ENCODE measurements at places on chromosomes 1 and 21.

DNA sequence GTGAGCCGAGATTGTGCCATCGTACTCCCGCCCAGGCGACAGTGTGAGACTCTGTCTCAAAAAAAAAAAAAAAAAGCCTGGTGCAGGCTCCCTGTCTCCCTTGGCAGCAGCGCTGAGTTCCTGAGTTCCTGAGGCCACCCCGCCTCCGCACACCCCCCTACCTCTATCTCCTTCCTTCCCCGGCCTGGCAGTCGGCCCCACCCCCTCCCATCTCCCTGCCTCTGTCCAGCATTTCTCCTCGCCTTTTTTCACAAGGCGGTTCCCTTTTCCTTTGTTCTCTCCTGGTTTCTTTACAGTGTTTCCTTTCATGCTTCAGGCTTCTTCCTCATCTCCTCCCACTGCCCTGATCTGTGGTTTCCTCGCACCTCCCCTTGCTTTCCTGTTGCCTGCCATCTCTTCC, 2.7 kb downstream of the RORC start:
- DNase-seq = no peak

- DNase-seq = no peak
Observed at GRCh38 chr1:10561955-10562354, 87.2 kb downstream of the PEX14 start.

GRCh38 chr1:6181347-6181770, 1.2 kb upstream of the CHD5 start:
- DNase-seq = no peak

DNA sequence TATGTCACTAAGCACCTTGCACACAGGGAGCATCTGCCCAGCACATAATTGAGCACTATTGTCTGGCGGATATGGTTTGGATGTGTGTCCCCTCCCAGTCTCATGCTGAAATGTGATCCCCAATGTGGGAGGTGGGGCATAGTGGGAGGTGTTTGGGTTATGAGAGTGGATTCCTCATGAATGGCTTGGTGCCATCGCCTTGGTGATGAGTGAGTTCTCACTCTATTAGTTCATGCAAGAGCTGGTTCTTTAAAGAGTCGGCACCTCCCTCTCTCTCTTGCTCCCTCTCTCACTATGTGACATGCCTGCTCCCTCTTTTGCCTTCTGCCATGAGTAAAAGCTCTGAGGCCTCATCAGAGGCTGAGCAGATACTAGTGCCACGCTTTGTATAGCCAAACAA, 9.5 kb downstream of the CTSK start:
- no peak for DNase-seq

DNA sequence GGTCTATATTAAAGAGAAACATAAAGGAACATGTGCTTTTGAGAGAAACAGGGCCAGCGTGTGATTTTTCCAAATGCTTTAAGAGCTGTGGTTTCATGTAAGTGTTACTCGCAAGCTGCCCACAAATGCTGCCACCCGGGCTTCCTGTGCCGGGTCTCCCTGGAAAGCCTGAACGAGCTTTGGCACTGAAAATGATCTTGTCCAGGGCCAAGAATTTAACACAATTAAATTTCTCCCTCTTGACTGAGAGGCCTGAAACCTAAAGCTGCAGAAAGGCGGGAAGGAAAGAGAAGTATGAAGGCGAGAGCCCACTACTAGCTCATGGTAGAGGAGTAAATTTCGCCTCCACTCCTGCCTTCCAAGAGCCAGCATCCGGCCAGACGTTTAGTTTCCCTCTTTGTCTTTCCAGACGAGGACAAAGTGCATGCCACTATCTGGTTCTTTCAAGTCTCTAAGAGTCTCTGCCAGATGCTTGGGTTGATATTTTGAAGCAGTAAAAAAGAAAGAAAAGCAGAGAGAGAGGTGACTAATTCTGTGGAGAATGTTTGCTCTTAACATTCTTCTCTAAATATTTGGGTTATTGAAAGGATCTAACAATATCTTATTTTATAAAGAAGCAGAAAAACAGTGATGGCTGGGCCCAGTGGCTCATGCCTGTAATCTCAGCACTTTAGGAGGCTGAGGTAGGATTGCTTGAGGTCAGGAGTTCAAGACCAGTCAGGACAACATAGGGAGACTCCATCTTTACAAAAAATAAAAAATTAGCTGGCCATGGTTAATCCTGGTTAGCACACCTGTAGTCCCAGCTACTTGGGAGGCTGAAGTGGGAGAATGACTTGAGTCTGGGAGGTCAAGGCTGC, 100.0 kb upstream of the HNRNPU start:
- DNase-seq = peak; percentile 26

DNA sequence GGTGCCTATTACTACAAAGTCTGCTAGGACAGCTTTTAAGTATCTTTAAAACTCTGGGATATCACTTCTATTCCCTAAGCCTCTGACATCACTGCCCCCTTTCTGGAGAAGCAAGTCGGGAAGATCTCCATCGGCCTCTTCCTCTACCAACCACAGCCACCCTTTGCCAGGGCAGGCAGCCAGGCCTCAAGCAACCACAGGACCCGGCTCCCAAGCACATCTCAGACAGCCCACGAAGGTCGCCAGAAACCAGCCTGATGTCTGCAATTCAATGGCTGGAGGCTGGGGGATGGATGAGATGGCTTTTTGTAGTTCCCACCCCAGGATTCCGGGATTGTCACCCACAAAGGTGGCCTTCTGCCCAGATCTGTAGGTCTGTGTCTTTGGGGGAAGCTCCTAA, 70.7 kb downstream of the LGR6 start:
- no peak for DNase-seq

- no peak for DNase-seq
Observed at GRCh38 chr1:108601708-108602410, 42.0 kb downstream of the EEIG2 start.

DNA sequence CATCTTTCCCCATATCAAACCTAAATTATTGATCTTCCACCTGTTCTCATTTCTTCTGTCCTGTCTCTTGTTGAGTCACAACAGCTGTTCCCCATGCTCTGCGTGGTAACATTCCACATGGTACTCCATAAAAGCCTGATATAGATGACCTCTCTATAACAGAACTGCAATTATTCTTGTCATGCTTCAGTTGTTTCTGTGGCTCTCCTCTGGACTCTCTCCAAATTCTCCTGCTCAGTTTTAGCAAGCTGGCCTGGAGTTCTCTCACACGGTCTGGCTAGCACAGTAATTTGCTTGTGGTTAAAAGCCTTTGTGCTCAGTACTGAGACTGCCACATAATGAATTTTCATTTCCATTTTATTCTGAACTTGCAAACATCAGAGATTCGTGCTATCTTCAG, 10.6 kb upstream of the LRRC39 start:
- DNase-seq = peak; percentile 5

- no peak for DNase-seq
Observed at GRCh38 chr21:38621132-38621531, 122.9 kb upstream of the ERG start.

DNA sequence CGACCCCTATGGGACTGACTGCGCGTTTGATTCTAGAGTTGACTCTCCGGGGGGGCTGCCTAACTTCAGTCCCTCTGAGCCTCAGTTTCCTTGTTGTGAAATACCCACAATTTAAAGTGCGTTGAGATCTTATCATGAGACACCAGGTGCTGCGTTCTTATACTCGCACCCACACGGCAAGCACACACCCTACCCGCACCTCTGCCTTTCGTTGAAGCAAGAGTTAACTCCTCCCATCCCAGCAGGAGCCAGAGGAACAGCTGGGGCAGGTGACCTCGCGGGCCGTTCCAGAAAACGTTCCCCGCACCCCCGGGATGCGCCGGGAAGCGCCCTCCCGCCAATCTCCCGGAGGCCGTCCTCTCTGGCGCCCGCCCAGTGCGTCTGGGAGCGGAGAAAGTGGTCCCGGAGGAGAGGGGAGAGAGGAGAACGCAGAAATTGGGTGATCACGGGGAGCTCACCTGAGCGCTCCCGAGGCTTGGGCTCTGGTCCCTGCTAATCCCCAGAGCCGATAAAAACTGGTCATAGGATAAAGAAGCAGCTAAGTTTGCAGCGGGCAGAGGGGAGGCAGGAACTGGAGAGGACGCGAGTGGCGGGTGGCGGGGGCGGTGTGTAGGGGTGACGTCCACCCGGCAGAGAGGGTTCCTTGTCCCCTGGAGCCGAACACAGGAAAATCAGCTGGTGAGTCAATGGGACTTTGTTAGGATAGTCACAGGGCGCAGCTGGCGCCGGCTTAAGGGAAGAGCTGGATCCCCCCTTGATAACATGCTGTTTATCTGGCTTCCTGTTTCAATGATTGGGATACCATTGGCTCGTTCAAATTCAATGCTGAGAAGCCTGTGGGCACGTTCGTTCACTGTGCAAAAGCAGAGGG, 869 bp downstream of the NAV1 start:
- DNase-seq = no peak

DNA sequence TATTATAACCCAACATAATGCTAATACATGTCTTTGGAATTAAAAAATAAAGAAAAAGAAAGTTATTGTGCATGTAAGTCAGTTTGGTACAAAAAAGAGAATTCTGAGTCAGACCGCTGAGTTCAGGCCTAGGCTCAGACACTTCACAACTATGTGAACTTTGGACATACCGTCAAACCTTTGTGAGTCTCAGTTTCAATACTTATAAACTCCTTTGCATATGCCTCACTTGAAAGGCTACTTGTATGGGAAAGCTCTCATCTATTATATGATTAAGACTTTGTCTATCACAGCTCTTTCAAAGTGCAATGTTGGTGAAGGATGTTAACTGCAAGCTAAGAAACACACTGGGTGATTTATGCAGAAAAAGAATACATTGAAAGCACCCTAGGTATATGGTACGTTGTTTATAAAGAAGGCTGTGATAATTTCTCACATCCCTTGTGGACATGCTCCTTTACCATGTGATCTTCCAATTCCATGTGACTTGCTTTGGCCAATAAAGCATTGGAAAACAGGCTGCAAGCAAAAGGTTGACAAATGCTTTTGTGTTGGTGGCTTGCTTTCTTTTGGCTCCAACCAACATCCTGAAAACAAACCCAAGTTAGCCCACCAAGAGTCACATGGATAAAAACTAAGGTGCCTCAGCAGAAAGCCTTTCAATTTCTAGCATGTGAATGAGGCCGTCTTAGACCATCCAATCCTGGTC, 49.6 kb downstream of the INTS7 start:
- peak; percentile 6 for DNase-seq

DNA sequence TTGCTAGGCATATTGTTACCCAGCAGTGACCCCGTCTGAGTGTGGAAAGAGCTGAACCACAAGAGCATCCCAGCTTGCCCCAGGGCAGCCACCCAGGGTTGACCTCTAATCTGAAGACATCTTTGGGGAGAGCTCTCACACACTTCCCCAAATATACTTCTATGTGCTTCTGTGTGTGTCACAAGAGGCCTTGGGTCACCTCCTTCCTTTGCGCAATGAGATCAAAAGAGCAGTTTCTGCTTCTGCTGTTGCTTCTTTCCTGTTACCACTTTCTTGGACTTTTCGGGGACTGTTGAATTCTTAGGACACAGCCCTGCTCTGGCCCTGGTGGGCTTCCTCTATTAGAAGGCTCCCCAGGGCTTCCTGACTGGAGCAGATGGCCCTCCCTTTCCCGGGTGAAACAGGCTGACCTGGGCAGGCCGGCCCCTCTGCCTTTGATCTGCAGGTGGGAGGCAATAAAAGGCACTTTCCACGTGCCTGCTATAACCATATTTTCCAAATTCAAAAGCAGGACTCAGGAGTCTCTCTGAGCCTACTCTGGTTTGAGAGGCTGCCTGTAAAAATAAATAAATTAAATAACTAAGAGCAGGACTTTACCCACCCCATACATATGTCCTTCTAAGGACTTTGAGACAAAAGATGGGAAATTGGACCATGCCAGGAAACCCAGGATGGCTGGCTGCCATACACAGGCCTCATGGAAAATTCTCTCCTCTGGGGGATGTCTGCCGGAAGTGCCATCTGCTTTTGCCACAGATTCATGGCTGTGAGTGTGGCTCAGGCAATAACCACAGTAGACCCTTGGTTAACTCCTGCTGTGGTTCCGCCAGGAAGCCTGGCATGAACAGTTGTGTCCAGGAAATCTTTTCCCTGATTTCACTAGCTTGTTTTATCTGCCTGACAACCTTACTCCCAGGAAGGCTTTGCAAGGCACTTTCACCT, 28.3 kb upstream of the RCSD1 start:
- DNase-seq = no peak

GRCh38 chr1:110542725-110543124, 23.8 kb upstream of the KCNA10 start:
- peak; percentile 36 for DNase-seq

DNA sequence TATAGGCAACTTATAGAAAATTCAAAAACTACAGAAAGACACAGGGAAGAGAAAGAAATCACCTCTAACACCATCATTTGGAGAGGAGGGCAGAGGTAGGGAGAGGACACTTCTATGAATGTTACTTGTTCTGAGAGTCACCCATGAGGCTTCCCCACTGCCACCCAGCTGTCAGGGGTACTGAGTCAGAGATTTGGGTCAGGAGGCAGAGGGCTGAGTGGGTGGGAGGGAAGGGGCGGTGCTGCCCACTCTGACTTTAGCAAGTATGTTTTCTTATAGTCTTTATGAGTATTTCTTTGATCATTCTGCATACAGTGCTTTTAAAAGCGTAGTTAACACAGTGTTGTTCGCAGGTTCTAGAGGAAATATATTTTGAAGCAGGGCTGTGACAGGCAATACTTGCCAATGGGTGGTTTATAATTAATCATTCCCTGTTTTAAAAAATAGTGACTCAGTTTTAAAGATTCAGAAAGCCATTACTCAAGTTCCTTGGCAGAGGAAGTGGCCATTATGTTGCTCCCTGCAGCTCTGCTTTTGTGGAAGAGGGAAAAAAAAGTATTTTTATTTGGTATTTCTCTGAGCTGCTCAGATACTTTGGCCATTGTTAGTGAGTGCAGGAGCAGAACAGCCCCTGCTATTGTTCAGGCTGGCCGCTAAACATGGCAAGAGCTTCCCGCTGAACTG, 18.3 kb downstream of the IL6R start:
- DNase-seq = no peak

All from HuH-7 (cell line).